ENCODE measurements at places on chromosomes 1 and 21. TPM values are rescaled to one million over a fixed set of nuclear protein-coding genes. Genes with fewer than 3 reads are reported as not detected.

GRCh38 chr1:46547481-46548383, 3.7 kb downstream of the KNCN start:
- no peak for DNase-seq

GRCh38 chr1:208747979-208748378, 503.8 kb upstream of the PLXNA2 start:
- DNase-seq = no peak

GRCh38 chr21:45596704-45597318, 46.7 kb upstream of the PCBP3 start:
- DNase-seq = no peak

Gene PEX11B
- 18.3 TPM for total RNA-seq

DNA sequence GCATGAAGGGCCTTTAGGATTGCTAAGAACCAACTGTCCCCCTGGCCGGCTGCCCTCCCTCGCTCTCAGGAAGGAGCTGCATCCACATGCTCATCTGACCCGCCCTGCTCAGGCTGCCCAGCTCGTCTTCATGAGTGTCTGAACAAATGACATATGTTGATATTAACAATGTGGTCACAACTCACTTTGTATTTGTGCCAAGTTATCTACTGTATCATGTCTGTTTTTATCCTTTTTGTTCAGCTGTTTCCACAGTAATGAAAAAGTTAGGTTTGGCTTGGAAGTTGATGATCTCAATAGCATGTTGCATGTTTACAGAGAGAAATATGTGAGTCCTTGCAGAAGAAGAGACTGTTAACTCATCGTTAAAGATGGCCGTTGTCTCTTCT, 75.1 kb downstream of the PHTF1 start:
- DNase-seq = no peak
